DMS153 (cell line): ENCODE measurements at places on chromosomes 7 and 10.
A peak's percentile ranks its signal among the peaks of the same experiment; 100 is the strongest.

DNA sequence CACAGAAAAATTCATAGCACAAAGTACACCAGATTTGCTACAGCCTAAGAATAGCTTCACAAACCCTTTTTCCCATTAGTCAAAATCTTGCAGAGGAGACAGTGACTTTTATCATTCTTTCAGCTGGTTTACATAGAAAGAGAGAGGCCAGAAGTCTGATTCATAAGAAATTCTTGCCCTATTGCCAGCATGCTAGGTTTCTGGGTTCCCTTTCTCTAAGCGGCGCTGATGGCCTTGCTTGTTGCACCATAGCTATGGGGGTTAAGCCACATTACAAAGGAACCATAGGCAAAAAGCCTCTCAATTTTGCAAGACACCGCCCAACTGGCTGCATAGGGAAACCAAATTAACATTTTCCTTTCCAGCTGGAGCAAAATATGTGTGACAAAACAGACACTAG lies 87.4 kb downstream of the ZNF467 start:
- DNase-seq = no peak

DNA sequence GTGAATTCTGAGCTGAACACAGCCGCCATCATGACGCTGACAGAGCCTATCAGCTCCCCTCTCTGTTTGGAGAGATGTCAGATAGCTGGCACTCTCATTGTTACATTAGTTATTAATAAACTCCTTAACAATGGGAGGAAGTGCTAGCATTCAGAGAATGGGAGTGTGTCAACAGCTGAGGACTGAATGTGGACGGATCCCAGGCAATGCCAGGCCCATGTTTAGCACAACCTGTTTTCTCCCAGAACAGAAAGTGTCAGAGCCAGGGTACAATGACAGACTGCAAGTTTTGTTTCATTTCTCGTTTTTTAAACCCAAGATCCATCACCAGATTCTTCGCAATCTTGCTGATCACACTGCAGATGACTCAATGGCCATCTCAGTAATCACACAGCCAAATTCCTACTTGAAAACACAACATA lies 99.6 kb downstream of the PRPF18 start:
- peak; percentile 2 for DNase-seq

DNA sequence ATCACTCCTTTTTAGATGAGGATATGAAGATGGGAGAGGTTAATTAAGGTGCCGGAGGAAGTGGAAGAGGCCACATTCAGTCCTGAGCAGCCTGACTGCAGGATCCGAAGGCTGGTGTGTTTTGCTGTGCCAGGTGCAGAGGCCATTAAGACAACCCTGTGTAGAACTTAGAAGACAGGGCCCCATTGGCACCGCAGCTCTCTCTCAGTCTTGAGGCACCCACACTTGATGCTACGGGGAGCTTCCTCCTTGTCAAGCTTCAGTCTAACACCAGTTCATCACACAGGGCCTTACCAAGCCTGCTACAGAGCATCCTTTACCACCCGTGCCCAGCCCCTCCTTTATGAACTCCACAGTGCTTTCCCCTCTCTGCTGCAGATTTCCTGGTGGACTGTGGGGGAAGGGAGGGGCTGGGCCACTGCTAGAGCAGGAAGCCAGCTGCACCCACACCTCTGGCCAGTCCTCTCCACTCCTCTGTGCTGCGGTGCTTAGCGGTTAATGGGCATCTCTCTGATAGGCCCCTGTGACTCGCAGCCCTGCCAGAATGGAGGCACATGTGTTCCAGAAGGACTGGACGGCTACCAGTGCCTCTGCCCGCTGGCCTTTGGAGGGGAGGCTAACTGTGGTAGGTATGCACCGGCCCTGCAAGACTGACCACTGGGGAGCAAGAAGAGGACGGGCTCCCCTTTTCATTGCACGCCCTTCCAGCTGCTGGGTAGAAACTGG lies 45.5 kb downstream of the VWA2 start:
- no peak for DNase-seq

DNA sequence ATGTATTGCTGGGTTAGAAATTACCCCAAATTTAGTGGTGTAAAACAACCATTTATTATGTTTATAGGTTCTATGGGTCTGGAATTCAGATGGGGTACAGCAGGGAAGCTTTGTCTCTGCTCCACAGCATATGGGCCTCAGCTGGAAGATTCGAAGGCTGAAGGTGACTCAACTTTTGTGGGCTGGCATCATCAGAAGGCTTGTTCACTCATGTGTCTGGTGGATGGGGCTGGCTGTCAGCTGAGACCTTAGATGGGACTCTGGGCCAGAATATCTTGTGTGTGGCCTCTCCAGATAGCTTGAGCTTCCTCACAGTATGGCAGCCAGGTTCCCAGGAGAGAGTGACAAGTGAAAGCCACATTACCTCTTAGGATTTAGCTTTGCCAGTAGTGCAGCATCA lies 45.9 kb downstream of the ZNF503 start:
- DNase-seq = no peak
